ENCODE measurements at places on chromosomes 4 and X. TPM values are rescaled to one million over a fixed set of nuclear protein-coding genes. Genes with fewer than 3 reads are reported as not detected.

DNA sequence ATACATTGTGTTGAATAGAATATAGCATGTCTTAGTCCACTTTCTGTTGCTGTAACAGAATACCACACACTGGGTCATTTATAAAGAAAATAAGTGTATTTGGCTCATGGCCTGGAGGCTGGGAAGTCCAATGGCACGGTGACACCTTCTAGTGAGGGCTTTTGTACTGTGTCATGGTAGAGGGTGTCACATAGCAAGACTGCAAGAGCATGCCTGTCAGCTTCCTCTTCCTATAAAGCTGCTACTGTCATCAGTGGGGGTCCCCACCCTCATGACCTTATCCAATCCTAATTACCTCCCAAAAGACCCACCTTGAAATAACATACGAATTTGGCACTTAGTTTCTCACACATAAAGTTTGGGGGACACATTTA lies 193.2 kb downstream of the PTTG2 start:
- H3K27me3 ChIP-seq = no peaks in the 10 kb centered on the region
- peaks cover 33% of the 10 kb centered on the region for H3K4me1 ChIP-seq
- no peaks in the 10 kb centered on the region for H3K36me3 ChIP-seq
- H3K4me3 ChIP-seq = no peak overlapping the region

- peaks cover 18% of the 10 kb centered on the region for H3K4me1 ChIP-seq
- H3K4me3 ChIP-seq = no peak overlapping the region
- DNase-seq = no peak
- H3K27me3 ChIP-seq = no peaks in the 10 kb centered on the region
- H3K36me3 ChIP-seq = no peaks in the 10 kb centered on the region
These were observed 162.1 kb downstream of the SMIM20 start for GRCh38 chr4:26076000-26076587.

The LPAR4 gene
- not detected for total RNA-seq

DNA sequence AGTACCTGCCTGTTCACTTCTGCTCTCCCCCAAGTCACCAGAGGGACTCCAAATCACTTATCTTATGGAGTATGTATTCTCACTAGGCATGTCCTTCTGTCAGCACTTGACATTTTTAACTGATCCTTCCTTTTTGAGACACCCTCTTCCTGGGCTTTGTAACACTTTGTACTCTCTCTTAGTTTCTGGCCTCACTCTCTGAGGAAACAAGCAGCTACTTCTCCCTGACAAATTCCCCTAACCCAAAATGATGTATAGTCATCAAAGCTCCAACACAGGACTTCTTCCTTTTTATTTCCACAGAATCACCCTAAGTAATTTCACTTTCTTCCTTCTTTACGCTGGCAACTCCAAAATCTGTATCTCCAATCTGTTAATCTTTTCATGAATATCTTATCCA lies 101.8 kb downstream of the ARAP2 start:
- H3K36me3 ChIP-seq = peaks cover 4% of the 10 kb centered on the region
- no peak overlapping the region for H3K27ac ChIP-seq
- no peak for DNase-seq
- H3K27me3 ChIP-seq = no peaks in the 10 kb centered on the region
- H3K4me1 ChIP-seq = no peaks in the 10 kb centered on the region

The MAMLD1 gene
- 3.6 TPM for total RNA-seq

- H3K36me3 ChIP-seq = no peaks in the 10 kb centered on the region
- no peak overlapping the region for H3K4me3 ChIP-seq
- H3K27me3 ChIP-seq = no peaks in the 10 kb centered on the region
- no peak overlapping the region for H3K27ac ChIP-seq
- DNase-seq = no peak
These were observed 11.3 kb upstream of the ATP1B4 start for GRCh38 chrX:120350450-120351138.

Measured in HCT116 (cell line).